ENCODE measurements at places on chromosomes 12 and 14. TPM values are rescaled to one million over a fixed set of nuclear protein-coding genes. Genes with fewer than 3 reads are reported as not detected.

GRCh38 chr12:92562063-92562734 is 140.6 kb upstream of the PLEKHG7 start:
- no peak for DNase-seq
- no peak overlapping the region for H3K4me3 ChIP-seq
- H3K36me3 ChIP-seq = no peaks in the 10 kb centered on the region
- peak overlapping the region; percentile 34 for H3K27ac ChIP-seq
- H3K4me1 ChIP-seq = peaks cover 43% of the 10 kb centered on the region

DNA sequence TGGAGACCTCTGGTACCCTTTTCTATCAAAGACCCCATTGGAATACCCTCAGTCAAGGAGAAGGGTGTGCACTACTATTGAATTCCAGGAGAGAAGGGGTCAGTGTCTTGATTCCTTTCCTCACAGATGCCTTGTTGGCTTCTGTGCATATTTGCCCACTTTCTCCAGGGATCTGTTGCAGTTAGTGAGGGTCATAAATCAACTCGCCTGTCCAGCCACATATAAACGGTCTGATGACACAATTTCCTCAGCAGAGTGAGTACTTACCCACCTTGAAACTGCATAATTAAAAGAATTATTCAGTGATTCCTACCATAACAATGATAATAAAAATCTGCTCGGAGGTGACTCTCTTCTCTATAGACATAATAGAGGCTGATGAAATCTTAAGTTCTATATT is 13.9 kb upstream of the DCD start:
- DNase-seq = no peak
- H3K27ac ChIP-seq = no peak overlapping the region
- no peaks in the 10 kb centered on the region for H3K36me3 ChIP-seq
- no peak overlapping the region for H3K4me3 ChIP-seq
- no peaks in the 10 kb centered on the region for H3K27me3 ChIP-seq
- no peaks in the 10 kb centered on the region for H3K4me1 ChIP-seq

DNA sequence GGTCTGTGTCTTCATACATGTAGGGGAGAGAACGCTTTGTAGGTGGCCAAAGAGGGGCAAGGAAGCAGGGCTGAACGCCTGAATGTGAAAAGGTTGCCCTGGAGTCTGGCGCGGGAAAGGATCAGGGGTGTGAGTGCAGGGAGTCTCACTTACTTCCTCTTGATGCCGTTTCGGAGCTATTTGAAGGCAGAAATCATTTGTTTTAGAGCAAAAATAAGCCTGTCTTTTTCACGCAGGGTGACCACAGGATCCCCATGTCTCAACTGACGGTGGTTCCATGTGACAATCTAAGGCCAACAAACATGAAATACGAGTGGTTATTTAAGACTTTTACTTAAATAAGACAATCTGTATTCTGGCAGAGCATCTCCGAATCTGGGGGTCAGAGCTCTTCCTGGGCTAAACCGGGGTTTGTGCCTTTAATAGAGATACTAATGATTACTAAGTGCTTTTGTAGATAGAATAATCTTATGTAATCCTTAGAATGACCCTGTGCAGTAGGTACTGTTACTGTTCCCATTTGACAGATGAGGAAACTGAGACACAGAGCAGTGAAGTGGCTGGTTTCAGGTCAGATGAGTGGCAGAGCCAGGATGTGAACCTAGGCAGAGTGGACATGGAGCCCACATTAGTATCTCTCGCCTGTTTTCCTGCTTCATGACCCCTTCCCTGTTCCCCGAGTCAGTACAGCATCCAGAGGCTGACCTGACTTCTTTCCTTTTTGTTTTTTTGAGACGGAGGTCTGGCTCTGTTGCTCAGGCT is 1.9 kb downstream of the BRI3BP start:
- no peaks in the 10 kb centered on the region for H3K36me3 ChIP-seq
- H3K4me1 ChIP-seq = no peaks in the 10 kb centered on the region
- peak overlapping the region; percentile 65 for H3K4me3 ChIP-seq
- H3K27ac ChIP-seq = no peak overlapping the region
- DNase-seq = no peak

DNA sequence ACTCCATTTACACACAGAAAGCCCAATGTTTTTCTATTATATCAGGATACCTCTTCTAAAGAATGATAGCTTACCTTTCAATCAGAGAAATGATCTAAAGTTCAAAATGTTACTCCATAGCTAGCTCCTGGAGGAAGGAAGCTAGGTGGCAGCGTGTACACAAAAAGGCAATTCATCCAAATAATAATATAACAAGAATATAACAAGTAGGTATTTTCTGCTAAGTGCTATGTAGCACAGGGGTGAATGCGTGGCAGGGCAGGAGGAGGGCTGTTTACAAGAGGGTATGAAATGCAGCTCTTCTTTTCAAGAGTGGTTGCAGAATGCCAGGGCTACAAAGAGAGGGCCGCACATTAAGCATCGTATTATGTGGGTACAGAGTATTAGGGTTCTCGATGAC is 663 bp upstream of the SNAPC1 start:
- H3K4me3 ChIP-seq = peak overlapping the region; percentile 70
- no peaks in the 10 kb centered on the region for H3K27me3 ChIP-seq

DNA sequence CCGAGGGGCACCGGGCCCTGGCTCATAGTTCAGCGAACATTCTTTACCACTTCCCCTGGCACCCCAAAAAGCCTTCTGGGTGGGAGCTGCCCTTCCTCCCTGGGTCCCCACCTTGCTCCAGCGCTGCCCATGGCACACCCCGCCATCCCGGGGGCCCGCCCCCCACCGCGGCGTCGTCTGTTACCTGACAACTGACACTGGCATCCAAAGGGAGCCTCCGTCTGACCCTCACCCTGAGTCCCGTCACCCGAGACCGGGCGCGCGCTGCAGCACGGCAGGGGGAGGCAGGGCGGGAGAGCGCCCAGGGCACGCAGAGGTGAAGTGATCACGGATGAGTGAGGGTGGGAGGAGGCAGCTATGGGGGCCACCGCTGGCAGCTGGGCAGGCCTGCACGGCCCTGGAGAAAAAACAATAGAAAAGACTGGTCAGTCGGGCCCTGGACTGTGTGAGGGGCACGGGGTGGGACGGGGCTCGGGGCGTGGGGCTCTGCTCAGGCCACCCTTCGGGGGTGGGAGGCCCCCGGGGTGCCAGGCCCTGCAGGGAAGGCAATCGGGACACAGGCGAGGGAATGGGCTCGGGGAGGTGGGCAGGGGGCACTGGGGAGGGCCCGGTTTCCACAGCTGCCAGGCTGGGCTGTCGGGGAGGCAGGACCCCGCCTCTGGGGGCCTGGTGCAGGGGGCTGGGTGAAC is 40.7 kb downstream of the BCL11B start:
- H3K4me3 ChIP-seq = no peak overlapping the region
- no peaks in the 10 kb centered on the region for H3K27me3 ChIP-seq
- H3K36me3 ChIP-seq = no peaks in the 10 kb centered on the region
- H3K27ac ChIP-seq = no peak overlapping the region

DNA sequence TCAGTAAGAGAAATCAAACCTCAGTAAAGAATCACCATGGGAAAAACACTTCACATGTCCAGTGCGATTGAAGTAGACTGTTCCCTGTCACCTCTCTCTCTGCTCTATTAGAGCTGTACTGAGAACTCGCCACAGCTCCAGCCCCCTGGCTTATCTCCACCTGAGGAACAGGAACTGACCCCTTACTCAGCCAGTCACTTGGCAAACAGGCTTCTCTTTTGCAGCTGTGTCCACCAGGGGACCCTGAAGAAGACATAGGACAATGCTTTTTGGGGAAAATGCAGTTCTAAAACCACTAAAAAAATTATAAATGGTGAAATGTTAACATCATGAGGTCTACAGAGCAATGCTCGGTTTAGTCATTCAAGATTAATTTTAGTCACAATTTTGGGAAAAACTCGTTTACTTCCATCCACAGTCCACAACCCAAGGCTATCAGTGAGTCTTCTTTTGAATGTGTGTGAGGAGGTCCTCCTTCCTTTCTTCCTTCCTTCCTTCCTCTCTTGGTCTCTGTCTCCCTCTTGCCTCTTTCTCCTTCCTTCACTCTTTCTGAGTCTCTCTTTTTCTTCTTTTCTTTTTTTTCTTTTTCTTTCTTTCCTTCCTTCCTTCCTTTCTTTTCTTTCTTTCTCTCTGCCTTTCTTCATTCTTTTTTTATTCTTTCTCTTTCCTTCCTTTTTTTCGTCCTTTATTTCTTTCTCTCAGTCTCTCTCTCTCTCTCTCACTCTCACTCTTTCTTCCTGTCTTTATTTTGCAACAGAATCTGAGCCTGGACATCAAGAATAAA is 1189.5 kb upstream of the TMEM132C start:
- no peak overlapping the region for H3K4me3 ChIP-seq
- H3K36me3 ChIP-seq = no peaks in the 10 kb centered on the region
- no peaks in the 10 kb centered on the region for H3K4me1 ChIP-seq
- no peak for DNase-seq

GRCh38 chr12:44589697-44590096 is 286.4 kb downstream of the NELL2 start:
- no peaks in the 10 kb centered on the region for H3K4me1 ChIP-seq
- DNase-seq = no peak
- H3K4me3 ChIP-seq = no peak overlapping the region
- no peak overlapping the region for H3K27ac ChIP-seq
- H3K27me3 ChIP-seq = no peaks in the 10 kb centered on the region

- DNase-seq = no peak
- H3K36me3 ChIP-seq = no peaks in the 10 kb centered on the region
- H3K27me3 ChIP-seq = no peaks in the 10 kb centered on the region
- no peak overlapping the region for H3K4me3 ChIP-seq
- peaks cover 5% of the 10 kb centered on the region for H3K4me1 ChIP-seq
Observed at GRCh38 chr14:58667900-58668299, 30.1 kb downstream of the DACT1 start.

- no peaks in the 10 kb centered on the region for H3K36me3 ChIP-seq
- H3K4me1 ChIP-seq = no peaks in the 10 kb centered on the region
- no peak overlapping the region for H3K4me3 ChIP-seq
Observed at GRCh38 chr12:97276661-97277429, 185.8 kb upstream of the RMST start.

GRCh38 chr12:124940393-124941169 is 26.1 kb upstream of the UBC start:
- H3K36me3 ChIP-seq = no peaks in the 10 kb centered on the region
- peak overlapping the region; percentile 95 for H3K27ac ChIP-seq
- peak overlapping the region; percentile 79 for H3K4me3 ChIP-seq
- DNase-seq = peak; percentile 57
- peaks cover 10% of the 10 kb centered on the region for H3K4me1 ChIP-seq
- H3K27me3 ChIP-seq = no peaks in the 10 kb centered on the region

- no peak for DNase-seq
- H3K4me1 ChIP-seq = peaks cover 5% of the 10 kb centered on the region
- peaks cover 9% of the 10 kb centered on the region for H3K36me3 ChIP-seq
- no peak overlapping the region for H3K4me3 ChIP-seq
- H3K27ac ChIP-seq = no peak overlapping the region
Observed at GRCh38 chr14:100383727-100384158, 60.6 kb downstream of the SLC25A47 start.

DNA sequence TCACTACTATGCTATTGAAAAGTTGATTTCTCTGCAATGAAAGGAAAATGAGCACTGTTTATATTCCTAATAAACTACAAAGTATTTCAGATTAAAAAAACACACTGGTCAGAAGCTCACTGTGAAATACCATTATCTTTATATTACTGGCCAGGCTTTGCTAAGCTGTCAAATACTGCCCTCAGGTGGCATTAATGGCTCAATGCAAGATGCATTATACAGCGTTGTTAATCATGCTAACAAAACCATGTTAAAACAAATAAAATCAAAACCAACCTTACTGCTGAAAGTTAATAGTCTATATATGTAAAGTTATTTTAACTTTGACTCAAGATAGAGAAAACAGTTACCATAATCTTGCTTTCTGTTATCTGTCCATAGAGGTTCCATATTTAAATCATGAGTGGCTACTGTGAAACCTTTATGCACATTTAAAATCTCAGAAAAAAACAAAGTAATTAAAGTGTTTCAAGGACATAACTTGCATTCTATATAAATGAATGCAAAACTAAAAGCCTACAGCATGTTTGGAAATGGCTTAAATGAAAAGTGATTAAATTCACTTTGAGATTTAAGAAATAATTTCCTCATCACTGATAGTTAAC is 121.7 kb downstream of the RALGAPA1 start:
- H3K27ac ChIP-seq = no peak overlapping the region
- H3K27me3 ChIP-seq = no peaks in the 10 kb centered on the region
- no peak overlapping the region for H3K4me3 ChIP-seq
- H3K4me1 ChIP-seq = no peaks in the 10 kb centered on the region
- peaks cover 14% of the 10 kb centered on the region for H3K36me3 ChIP-seq

GRCh38 chr12:6185961-6186827 is 14.0 kb upstream of the CD9 start:
- no peak overlapping the region for H3K4me3 ChIP-seq
- H3K27ac ChIP-seq = peak overlapping the region; percentile 69
- H3K4me1 ChIP-seq = peaks cover 70% of the 10 kb centered on the region
- H3K36me3 ChIP-seq = no peaks in the 10 kb centered on the region
- H3K27me3 ChIP-seq = no peaks in the 10 kb centered on the region
- DNase-seq = no peak

DNA sequence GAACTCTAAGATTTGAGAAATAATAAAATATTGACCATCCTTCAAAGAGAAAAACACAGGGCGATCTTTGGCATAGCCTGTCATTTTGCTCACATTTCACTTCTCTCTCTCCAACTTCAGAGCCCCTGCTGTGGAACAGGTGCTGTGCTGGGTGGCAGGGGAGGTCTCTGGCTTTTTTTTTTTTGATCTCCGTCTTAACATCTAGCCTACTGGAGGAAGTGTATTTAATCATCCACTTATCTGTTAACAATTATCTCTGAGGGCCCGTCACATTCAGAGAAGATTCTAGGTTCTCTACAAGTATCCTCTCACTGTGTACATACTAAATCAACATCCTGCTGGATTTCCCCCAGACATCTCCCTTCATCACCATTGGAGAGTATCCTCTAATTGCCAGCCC is 34.1 kb downstream of the CHST11 start:
- H3K36me3 ChIP-seq = no peaks in the 10 kb centered on the region
- H3K27ac ChIP-seq = no peak overlapping the region
- DNase-seq = no peak
- H3K4me1 ChIP-seq = peaks cover 33% of the 10 kb centered on the region
- no peak overlapping the region for H3K4me3 ChIP-seq

- H3K4me3 ChIP-seq = no peak overlapping the region
- H3K27me3 ChIP-seq = no peaks in the 10 kb centered on the region
- H3K4me1 ChIP-seq = peaks cover 45% of the 10 kb centered on the region
- DNase-seq = no peak
- H3K27ac ChIP-seq = no peak overlapping the region
- H3K36me3 ChIP-seq = no peaks in the 10 kb centered on the region
Observed at GRCh38 chr12:116537101-116537904, 21.9 kb upstream of the MAP1LC3B2 start.

The TAPBPL gene
- 23.7 TPM for total RNA-seq

The ARMH4 gene
- total RNA-seq = 10.0 TPM

The ANO4 gene
- total RNA-seq = not detected

The SLC15A4 gene
- total RNA-seq = 165 TPM

The CDCA4 gene
- total RNA-seq = 1.6 TPM

The NOXRED1 gene
- not detected for total RNA-seq

Measured in thoracic aorta (tissue), 2 donors.